ENCODE measurements at places on chromosomes 1 and 21. TPM values are rescaled to one million over a fixed set of nuclear protein-coding genes. Genes with fewer than 3 reads are reported as not detected.

Gene C1orf210
- polyA plus RNA-seq = 27.8 TPM

Gene GFI1
- 0.30 TPM for polyA plus RNA-seq

Gene TNNI3K
- polyA plus RNA-seq = 1.4 TPM

Gene LHX4
- polyA plus RNA-seq = 1.3 TPM

Gene TSPEAR
- 0.67 TPM for polyA plus RNA-seq

Gene FMOD
- 51.5 TPM for polyA plus RNA-seq

Gene GABRD
- polyA plus RNA-seq = 1.8 TPM

Gene IRF6
- polyA plus RNA-seq = 20.7 TPM

Gene PLPPR4
- 1.5 TPM for polyA plus RNA-seq

Gene SPRR4
- not detected for polyA plus RNA-seq

Gene C1orf56
- 11.1 TPM for polyA plus RNA-seq

Gene TMEM269
- polyA plus RNA-seq = 0.44 TPM

Data from right renal cortex interstitium (tissue), 3 donors.